ENCODE measurements at places on chromosomes 4 and X.
A peak's percentile ranks its signal among the peaks of the same experiment; 100 is the strongest.

DNA sequence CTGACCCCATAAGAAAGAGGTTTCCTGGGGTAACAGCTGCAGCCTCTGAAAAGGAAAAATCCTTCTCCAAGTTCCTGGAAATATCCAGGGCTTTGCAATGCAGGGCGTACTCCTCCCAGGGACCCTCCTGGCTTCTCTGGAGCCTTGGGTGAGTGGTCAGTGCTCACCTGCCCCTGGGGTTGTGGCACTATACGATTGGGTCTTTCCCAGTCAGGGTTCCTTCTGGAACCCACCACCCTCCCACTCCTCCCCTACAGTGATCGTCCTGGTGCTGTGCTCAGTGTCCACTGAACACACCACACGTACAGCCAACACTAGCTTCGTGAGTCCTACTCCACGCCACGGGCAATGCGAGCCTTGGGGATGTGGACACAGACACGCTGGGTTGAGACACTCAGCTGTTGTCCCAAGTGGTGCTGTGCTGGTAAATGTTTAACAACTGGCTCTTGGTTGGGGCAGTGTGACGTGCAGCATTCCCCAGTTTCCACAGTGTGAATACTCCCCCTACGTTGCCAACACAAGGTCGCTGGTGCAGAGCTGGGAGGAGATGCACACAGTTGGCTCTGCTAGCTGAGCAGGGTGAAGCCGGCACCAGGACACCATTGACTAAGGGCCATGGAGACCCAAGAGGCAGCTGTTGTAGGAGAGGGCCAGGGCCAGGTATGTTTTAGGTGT is 65.4 kb downstream of the HTRA3 start:
- DNase-seq = no peak

DNA sequence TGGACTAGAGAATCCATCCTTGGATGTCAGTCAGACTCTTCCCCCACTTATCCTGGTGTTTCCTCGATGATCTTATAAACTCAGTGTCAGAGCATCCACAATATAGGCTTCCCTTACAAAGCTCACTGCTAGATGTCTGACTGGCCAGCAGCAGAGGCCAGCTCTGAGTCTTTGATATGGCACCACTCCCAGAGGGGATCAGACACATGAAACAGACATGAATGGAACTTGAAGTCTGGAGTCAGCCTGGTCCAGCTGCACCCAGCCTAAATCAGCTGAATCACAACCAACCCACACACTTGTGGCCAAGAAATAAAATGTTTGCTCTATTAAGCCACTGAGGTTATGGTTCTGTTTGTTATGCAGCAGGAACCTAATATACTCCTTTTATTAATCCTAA is 129.6 kb upstream of the MED14 start:
- DNase-seq = peak; percentile 77

GRCh38 chr4:6242271-6243029 is 27.2 kb upstream of the WFS1 start:
- no peak for DNase-seq

GRCh38 chr4:30718021-30718542 is 2.1 kb upstream of the PCDH7 start:
- DNase-seq = peak; percentile 35

GRCh38 chrX:23841847-23842522 is 59.0 kb downstream of the SAT1 start:
- no peak for DNase-seq

DNA sequence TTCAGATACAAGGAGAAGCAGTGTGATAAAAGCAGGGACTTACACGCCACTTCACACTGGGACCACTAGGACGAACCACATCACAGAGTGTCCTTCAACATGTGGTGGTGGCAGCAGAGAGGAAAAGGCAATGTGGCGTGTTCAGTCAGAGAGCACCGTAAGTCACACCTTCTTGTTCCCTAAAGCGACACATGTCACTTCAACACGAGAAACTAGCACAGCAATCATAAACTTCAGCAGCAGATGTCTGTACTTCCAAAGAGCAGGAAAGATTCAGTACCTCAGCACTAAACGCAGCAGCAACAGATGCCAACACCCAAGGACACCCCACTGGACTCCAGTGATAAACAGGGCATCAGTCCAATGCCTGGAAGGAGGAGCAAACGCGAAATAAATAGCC is 96.7 kb downstream of the AREG start:
- no peak for DNase-seq

- peak; percentile 21 for DNase-seq
These were observed 289.4 kb downstream of the ANKRD50 start for GRCh38 chr4:124423160-124423559.
